CD8-positive, alpha-beta memory T cell (primary cell): ENCODE measurements at places on chromosomes 1 and 21.

GRCh38 chr1:94025383-94026340 is 95.3 kb downstream of the ABCA4 start:
- no peaks in the 10 kb centered on the region for H3K4me1 ChIP-seq
- H3K4me3 ChIP-seq, result no peak overlapping the region
- no peak overlapping the region for H3K27ac ChIP-seq
- no peaks in the 10 kb centered on the region for H3K36me3 ChIP-seq
- H3K27me3 ChIP-seq, result no peaks in the 10 kb centered on the region
- no peak for DNase-seq

GRCh38 chr1:111084999-111085398 is 54.9 kb downstream of the DRAM2 start:
- DNase-seq, result no peak
- H3K36me3 ChIP-seq, result no peaks in the 10 kb centered on the region
- H3K27me3 ChIP-seq, result no peaks in the 10 kb centered on the region

GRCh38 chr21:41187537-41188025 is 19.6 kb downstream of the BACE2 start:
- no peaks in the 10 kb centered on the region for H3K27me3 ChIP-seq
- no peak overlapping the region for H3K27ac ChIP-seq
- DNase-seq, result no peak
- H3K4me3 ChIP-seq, result no peak overlapping the region
- no peaks in the 10 kb centered on the region for H3K36me3 ChIP-seq
- no peaks in the 10 kb centered on the region for H3K4me1 ChIP-seq

DNA sequence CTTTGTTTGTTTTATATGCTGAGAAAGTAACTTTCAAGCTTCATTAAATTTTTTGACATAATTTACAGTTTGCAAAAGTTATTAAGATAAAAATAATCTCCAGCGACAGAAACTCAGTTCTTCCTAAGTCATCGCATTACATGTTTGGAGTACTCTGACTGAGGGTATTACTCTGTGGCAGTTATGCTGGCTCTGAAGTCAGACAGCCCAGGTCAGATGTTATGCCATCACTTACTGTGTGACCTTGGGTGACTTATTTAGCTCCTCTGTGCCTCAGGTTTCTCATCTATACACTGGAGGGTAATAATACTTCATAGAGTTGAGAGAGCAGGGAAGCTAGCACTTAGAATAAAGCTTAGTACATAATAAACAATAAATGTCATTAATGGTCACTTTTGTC is 26.4 kb downstream of the PRKAA2 start:
- no peak overlapping the region for H3K27ac ChIP-seq
- H3K36me3 ChIP-seq, result no peaks in the 10 kb centered on the region
- H3K4me3 ChIP-seq, result no peak overlapping the region

DNA sequence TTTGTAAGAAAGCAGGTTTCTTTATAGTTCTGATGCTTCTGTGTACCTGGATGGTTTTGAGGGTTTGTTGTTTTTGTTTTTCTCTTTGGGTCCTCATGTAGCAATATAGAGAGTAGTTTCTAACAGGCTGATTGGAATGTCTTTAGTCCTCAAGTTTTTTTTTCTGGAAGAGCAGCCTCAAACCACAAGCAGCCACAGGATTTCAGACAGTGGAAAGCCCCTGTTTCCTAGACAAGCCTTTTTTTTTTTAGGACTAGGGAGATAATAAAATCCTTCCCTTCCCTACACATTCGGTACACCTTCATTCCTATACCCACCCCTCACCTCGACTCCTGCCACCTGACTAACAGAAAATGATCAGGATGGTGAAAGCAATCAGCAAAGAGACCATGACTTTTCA is 47.6 kb downstream of the ACP6 start:
- peaks cover 8% of the 10 kb centered on the region for H3K36me3 ChIP-seq
- no peak for DNase-seq
- H3K4me1 ChIP-seq, result peaks cover 13% of the 10 kb centered on the region

GRCh38 chr1:31373056-31373896 is at the start of gene FABP3:
TSS of gene FABP3 (minus strand) at chr1:31373076. CDS start at chr1:31373014, 62 bp downstream.
- no peak for DNase-seq
- no peaks in the 10 kb centered on the region for H3K27me3 ChIP-seq
- H3K36me3 ChIP-seq, result no peaks in the 10 kb centered on the region
- no peak within 1 kb of the TSS for H3K27ac ChIP-seq
- H3K4me1 ChIP-seq, result peaks cover 8% of the 10 kb centered on the region
- H3K4me3 ChIP-seq, result peak within 1 kb of the TSS; percentile 65

GRCh38 chr1:221791846-221792245 is 50.0 kb upstream of the DUSP10 start:
- H3K4me3 ChIP-seq, result no peak overlapping the region
- H3K27ac ChIP-seq, result no peak overlapping the region
- DNase-seq, result no peak
- no peaks in the 10 kb centered on the region for H3K36me3 ChIP-seq
- H3K4me1 ChIP-seq, result peaks cover 6% of the 10 kb centered on the region

DNA sequence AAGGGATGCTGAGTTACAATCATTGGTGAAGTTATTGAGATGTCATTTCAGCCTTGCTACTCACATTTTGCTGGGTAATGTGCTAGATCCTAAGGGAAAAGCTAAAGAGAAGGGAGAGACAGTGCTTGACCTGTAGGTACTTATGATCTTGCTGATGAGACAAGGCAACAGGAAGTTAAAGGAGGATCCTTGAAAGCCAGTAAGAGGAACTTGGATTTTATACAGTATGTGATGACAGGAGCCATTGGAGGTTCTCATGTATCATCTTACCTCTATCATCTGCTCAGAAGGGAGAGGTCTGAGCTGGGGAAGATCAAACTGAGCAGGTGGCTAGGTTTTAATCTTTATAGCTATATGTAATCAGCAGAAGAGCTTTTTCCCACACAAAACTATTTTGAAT is 6.3 kb downstream of the APOBEC4 start:
- no peaks in the 10 kb centered on the region for H3K36me3 ChIP-seq
- H3K4me1 ChIP-seq, result peaks cover 6% of the 10 kb centered on the region
- no peak for DNase-seq
- H3K4me3 ChIP-seq, result no peak overlapping the region
- H3K27me3 ChIP-seq, result no peaks in the 10 kb centered on the region

DNA sequence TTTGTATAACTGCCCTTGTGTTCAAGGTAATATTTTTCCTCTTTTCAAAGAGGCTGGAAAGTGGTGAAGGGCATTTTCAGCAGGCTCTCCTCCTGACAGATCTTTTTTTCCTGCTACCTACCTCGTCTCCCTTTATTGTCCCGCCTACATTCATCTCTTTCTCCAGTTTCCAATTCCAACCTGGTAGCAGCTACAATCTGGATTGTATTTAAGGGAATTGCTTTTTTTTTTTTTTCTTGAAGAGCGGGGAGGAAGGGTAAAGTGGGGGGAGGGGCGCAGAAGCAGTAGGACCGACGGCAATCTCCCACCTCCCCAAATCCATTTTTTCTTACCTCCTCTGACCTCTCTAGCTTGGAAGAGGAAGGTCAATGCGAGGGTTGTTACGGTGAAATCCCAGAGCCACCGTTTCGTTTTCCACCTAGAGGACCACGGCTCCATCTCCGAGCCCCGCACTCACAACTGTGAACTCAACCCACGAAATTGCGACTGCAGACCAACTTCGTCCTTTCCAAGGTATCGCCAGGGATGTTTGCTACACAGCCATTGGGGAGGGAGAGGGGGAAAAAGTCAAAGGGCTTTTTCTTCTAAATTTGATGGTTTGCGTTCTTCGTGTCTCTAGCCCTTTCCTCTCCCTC is 464 bp downstream of the COL11A1 start:
- DNase-seq, result no peak
- H3K4me1 ChIP-seq, result no peaks in the 10 kb centered on the region
- H3K27ac ChIP-seq, result no peak overlapping the region
- H3K36me3 ChIP-seq, result no peaks in the 10 kb centered on the region
